GM19239 (cell line): ENCODE measurements at places on chromosomes 5 and 9.

- DNase-seq = peak; percentile 23
Measured at GRCh38 chr9:69549310-69550202, 122.6 kb downstream of the APBA1 start.

GRCh38 chr5:11494340-11494739, 409.9 kb downstream of the CTNND2 start:
- no peak for DNase-seq

- peak; percentile 14 for DNase-seq
Measured at GRCh38 chr5:126686451-126687126, 85.8 kb downstream of the PHAX start.

DNA sequence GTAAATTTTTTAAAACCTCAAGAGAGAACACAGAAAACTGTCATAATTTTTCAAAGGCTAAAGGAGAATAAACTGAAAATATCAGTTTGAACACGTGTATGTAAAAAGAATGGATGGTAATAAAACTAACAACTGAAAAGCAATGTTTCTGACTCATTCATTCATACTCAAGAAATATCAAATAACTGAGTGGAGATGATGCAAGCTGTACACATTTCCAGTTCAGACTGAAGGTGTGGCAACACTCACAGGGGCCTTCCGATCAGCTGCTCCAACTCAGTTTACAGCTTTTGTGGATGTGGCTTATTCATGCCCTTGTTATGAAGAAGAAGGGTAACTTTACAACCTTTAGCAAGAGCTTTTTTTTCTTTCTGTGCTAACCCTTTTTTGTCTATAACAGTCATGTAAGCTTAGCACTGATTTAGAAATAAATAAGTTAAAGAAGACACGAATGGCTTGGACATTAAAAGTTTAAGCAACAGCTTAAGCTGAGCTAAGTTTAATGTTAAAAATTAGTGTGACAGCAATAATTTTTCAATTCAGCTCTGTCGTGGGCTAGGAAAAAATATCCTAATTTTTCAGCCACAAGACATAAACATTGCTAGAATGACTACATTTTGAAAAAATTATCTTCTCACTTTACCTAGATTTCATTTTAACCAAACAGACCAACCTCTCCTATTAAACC, 453.5 kb downstream of the RAB3C start:
- DNase-seq = no peak

DNA sequence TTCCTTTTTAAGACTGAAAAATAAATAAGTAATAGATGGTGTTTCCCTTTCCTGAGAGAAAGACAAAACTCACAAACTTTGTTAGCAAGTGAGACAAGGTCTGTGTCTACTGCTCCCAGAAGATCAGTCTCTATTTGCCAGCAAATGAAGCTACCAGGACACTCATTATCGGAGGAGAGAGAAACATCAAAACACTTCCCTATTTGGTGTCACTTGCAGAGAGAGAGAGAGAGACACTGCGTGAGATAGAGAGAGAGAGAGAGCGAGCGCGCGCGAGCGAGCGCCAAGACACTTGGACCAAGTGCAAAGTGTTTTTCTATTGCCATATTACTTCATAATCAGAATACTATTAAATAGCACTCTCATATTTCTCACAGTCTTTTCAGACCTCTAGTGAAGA, 142.7 kb downstream of the KCNN2 start:
- no peak for DNase-seq

- no peak for DNase-seq
Measured at GRCh38 chr5:67093279-67093678, 103.3 kb downstream of the CD180 start.

DNA sequence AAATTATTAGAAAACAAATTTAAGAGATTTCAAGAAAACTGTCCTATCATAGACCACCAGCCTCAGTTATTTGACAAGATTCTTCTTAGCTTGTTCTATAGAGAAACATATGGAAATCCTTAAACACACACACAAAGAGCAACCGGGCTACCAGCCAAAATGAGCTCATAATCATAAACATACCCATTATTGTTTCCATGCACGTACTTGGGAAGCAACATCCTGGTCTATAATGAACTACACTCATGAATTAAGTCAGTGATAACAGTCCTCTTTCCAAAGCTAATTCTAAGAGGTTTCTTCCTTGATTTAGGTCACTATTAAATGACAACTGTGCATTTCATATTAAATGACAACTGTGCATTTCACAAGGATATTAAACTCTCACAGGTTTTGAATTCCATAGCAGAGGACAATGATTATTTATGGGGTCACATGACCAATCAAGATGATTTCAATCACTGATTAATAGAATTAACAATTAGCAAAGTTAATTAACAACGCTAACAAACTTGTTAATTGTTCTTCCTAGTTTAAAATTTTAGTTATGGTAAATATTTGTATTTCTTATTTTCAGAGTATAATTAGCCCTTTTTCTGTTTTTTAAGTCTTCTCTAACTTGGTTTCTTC, 77.0 kb downstream of the OXCT1 start:
- DNase-seq = no peak

DNA sequence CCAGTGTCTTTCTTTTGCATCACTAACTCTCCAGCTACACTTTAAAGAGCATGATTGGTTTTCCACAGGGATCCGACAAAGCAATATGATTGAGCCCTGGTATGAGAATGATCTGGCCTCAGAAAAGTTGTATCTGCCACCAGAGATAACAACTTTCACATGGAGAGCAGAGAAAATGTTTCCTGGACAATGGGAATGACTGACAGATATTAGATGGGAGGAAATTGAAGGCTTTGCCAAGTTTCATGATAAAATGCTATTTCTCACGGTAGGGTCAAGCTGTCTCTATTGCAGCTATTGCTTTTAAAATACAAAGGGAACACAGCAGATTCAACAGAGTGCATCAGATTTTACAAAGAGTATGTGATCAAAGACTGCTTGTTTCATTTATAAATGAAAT, 56.4 kb upstream of the GLIS3 start:
- no peak for DNase-seq

DNA sequence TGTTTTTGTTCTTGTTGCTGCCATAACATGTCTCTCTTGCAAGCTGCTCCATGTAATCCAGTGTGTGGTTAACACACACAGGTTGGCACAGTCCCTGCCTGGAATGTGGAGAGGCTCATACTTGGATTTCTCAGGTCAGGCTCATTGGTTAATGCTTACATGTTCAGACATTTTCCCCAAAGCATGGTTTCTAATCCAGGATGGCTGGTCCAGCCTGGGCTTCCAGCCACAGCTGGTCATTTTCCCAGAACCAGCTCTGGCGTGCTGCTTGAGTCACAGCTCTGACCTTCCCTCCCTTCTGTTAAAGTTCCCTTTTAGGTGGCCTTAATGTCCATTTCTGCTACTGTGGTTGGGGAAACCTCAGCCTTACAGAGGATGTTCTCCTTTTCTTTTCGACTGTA, 294.3 kb downstream of the TAF11L14 start:
- no peak for DNase-seq

- DNase-seq = no peak
Measured at GRCh38 chr5:856531-857425, 6.0 kb upstream of the ZDHHC11 start.

DNA sequence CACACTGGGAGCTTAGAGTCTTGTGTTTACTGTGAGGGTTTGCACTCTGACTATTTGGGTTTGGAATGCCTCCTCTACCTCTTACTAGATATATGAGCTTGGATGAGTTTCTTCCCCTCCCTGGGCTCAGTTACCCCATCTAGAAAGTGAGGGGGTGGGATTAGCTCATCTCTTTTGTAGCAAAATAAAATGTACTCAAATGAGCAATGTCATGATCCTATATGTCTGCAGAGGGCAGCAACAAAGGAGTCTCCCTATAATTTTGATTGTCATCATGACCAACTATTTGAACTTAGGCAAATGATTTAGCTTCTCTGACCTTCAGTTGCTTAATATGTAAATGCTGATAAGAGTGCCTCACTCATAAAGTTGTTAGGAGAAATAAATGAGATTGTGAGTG, 109.0 kb downstream of the DPYSL3 start:
- no peak for DNase-seq

- no peak for DNase-seq
Measured at GRCh38 chr5:139131465-139131864, 66.7 kb downstream of the SIL1 start.

GRCh38 chr9:134852906-134853654, 27.5 kb upstream of the FCN2 start:
- no peak for DNase-seq

GRCh38 chr5:91070761-91071550, 312.2 kb downstream of the ARRDC3 start:
- DNase-seq = no peak

- DNase-seq = no peak
Measured at GRCh38 chr9:117304549-117304948, 110.3 kb downstream of the ASTN2 start.

GRCh38 chr9:123642291-123643278, 286.6 kb downstream of the CRB2 start:
- DNase-seq = no peak
